ENCODE measurements at places on chromosomes 2 and 18.

GRCh38 chr2:227785293-227785692, 28.3 kb upstream of the CCL20 start:
- no peak for DNase-seq

DNA sequence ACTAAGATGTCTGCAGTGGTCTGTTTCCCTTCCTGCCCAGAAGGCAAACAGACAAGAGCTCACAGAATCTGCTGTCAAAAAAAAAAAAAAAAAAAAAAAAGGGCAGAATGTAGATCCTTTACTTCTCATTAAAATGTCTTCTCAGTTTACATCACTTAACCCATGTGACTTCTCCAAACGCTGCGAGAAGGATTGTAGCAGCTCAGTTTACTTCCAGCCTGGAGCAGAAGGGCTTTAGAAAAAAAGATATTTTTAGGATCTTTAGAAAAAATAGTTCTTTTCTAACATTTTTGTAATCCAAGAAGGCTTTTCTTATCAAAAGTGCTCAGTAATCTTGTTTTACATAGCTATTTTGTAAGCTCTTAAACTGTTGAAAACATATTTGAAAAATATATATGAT, 425.4 kb downstream of the CNTNAP5 start:
- no peak for DNase-seq

DNA sequence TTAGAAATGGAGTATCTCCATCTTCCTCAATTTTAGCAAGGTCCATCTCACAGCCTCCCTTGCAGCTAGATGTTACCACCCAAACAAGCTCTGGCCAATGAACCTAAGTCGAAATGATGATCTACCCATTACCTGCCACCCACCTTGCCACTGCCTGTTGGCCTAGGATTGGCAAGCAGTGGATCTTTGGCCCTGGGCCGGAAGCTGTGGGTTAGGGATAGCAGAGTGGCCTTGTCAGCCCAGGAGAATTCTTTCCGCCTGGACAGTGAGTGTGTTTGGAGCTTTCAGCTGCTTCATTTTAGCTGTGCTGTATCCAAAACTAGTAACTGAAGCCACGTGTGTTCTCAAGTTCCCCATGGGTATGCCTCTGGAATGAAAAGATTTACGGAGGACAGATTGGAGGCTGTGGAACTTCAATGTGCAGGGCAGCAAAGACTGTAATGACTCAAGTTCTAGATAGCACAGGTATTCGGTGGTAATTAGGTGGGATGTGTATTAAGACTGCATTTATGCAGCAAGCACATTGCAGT, 7.7 kb upstream of the PARD6G start:
- no peak for DNase-seq

DNA sequence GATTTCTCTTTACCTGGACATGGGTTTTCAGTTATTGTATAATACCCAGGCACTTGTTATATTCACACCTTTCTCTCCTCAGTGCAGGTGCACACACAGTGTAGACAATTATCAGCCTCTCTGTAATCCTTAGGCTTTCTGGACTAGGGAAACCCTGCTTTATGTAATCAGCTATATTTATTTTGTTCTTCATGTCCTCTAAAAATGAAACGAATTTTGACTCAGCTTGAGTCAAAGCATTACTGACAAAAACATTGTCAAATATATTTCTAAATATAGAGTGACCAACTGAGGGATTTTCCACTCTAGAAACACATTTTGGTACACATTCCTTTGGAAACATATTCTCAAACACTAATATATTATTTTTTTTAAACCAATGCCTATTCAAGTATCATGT, 144.8 kb upstream of the GULP1 start:
- no peak for DNase-seq

GRCh38 chr2:50613161-50613560, 418.8 kb downstream of the NRXN1 start:
- no peak for DNase-seq

- DNase-seq, result no peak
Observed at GRCh38 chr2:215360596-215360995, 48.7 kb downstream of the ATIC start.

GRCh38 chr2:161995553-161996016, 78.4 kb downstream of the DPP4 start:
- DNase-seq, result no peak

GRCh38 chr2:134232868-134233727, 20.8 kb upstream of the MGAT5 start:
- no peak for DNase-seq

DNA sequence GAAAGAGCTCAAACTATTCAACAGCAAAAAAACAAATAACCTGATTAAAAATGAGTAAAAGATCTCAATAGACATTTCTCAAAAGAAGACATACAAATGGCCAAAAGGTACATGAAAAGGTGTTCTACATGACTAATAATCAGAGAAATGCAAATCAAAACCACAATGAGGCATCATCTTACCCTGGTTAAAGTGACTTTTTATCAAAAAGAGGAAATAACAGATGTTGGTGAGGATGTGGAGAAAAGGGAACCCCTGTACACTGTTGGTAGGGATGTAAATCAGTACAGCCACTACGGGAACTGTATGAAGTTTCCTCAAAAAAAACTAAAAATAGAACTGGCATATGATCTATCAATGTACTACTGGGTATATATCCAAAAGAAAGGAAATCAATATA, 39.8 kb upstream of the TMEM163 start:
- no peak for DNase-seq

DNA sequence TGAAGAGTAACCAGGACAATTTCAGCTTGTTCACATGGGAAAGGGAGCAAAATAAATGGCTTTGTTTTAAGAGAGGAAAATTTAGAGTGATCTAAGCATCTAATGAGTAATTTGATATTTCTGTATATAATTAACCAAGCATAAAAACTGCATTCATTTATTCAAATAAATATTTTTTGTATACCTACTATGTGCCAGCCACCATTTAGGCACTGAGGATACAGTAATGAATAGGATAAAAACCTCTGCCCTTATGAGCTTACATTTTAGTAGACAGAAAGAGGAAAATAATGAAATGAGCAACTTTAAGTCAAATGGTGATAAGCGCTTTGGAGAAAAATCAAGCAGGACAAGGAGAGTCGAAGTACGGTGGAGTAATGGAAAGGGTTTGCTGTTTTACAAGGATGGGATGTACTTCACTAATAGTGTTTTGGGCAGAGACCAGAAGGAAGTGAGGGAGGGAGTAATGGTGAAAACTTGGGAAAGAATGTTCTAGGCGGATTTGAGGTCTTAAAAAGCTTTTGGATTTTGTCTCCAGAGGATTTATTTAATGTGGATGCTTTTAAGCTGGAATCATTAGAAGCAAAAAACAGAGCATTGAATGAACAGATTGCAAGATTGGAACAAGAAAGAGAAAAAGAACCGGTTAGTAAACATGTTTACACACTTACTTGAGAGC, 17.4 kb downstream of the NDC80 start:
- DNase-seq, result no peak

DNA sequence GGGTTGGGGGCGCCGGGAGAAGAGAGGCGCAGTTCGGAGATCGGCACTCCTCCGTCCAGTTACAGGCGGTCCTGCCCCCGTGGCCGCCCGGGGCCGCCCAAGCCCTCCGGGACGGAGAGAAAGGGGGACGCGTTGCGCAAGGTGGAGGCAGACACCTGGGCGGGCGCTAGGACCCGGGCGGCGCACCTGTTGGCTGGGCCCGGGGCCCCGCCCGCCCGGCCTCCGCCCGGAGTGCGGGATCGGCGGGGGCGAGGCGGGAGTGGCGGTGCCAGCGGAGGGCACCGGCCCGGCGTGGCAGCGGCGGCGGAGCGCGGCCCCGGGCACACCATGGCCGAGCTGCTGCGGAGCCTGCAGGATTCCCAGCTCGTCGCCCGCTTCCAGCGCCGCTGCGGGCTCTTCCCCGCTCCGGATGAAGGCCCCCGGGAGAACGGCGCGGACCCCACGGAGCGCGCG, at the start of gene SGPP2:
SGPP2 (plus strand) TSS at position 268 of the 453 bp plus-strand sequence; CDS start at position 328, 60 bp downstream.
- peak; percentile 53 for DNase-seq

DNA sequence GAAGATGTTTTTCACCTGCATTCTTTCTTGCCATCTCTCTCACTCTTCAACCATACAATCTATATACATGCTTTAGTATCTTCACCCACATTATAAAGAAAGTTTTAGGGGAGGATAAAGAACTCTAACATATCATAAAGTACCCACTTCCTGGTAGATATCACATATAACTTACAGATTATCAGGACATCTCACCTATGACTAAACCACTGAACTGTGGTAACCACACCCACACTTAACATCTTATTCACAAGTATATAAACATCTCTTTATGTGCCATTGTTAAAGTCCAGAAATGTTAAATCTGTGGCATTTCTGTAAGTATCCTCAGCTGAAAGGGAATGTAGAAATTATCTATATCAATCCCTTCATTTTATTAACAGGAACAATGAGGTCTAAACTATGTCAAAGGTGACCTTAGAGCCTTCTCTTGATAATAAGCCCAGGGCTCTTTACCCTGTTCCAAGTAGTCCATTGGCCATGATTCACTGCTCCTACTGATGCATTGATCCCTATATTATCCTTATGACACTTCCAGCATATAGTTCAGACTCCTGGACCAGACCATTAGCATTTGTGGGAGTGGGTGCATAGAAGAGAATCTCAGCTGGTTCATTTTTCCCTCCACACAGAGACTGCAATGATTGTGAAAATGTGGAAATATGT, 182.4 kb downstream of the SUCLG1 start:
- DNase-seq, result no peak

- DNase-seq, result no peak
Observed at GRCh38 chr2:144707736-144708326, 187.9 kb upstream of the ZEB2 start.

DNA sequence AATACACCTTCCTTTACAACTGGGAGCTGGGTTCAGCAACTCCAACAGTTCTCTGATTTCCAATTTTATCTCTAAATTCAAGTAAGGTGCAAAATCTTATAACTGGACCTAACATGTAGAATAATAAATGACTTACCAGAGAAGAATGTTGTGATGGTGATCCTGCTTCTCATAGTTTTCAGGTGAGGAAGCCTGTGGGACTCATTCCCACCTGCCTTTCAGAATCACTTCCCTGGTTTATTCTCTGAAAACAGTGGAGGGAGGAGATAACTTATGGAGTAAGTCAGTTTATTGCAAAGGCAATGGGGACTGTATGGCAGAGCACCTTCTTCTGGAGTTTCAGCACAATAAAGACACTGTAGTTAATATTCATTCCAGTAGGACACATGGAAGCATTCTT, 1188.2 kb upstream of the FAM98A start:
- no peak for DNase-seq

GRCh38 chr2:62140426-62141141, 55.3 kb upstream of the B3GNT2 start:
- DNase-seq, result no peak

DNA sequence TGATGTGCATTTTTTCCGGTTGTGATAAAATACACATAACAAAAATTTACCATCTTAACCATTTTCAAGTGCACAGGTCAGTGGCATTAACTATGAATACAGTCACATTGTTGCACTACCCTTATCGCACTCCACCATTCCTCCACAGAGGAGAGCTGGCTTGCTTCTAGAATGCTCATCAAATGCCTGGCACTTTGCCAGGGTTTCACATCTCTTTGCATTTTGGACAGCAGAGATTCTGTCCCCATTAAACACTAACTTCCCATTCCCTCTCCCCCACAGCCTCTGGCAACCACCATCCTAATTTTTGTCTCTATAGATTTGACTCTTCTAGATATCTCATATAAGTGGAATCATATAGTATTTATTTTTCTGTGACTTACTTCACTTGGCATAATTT, 165.0 kb downstream of the ASB1 start:
- DNase-seq, result no peak

GRCh38 chr2:97851172-97851571, 137.8 kb downstream of the ZAP70 start:
- DNase-seq, result no peak

- DNase-seq, result no peak
Observed at GRCh38 chr2:85012431-85012830, 41.5 kb downstream of the KCMF1 start.

DNA sequence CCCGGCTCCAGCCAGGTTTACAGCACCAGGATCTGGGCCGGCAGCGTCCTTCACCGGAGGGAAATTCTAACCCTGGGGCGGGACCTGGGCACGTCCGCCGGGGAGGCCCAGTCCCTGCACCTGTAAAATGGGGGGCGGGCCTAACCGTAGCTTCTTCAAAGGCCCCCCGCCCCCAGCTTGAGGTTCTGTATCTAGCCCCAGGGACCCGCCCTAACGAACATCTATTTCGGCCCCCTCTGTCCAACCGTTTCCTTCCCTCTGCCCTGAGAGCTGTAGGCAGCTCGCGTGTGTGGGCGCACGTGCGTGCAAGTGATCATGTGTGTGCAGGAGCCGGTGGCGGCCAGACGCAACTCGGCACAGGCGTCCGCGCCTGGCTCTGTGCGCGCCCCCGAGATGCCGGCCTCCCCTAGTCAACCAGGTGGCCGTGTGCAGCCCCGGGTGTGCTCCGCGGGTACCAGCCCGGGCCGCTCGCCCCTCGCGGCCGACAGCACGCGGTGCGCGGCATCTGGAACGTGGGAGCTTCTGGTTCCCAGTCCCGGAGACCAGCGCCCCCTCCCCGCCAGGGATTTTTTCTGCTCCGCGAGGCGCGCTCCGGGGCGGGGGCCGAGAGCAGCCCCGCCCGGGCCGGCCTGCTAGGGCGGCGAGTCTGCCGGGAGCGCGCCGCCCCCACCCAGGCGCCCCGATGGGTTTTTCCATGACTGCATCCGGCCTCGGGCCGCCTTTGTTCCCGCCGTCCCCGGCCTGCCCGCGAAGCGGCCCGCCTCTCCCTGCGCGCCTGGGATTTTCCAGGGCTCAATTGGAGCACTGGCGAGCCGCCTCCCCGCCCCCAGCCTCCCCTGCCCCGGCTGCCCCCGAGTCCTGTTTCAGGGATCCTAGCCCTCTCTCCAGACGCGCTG, 21.2 kb downstream of the TEX44 start:
- peak; percentile 95 for DNase-seq

DNA sequence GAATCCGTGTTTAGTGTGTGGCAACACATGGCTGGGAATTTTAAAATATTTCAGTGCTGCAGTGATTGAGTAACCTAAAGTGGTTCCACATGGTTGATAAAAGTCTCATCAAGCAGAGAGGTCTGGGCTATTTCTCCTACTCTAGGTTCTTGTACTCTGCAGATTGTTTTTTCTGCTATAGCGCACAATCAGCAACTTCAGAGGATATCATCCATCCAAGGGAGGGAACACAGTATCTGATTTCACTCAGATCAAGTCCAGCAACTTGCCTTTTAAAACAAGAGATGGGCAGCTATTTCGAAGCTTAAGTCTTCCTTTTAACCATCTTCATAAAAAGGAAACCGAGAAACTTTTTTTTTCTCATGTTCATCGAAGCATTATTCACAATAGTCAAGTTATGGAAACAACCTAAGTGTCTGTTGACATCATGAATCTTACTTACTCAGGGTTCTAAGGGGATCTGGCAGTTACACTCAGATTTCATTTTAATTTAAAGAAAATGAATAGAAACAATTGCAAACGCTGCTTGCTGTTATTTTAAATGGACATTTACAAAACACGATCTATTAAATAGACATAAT, 172.7 kb upstream of the TRIB2 start:
- no peak for DNase-seq

- no peak for DNase-seq
Observed at GRCh38 chr2:136510244-136510643, 255.1 kb upstream of the THSD7B start.

- DNase-seq, result no peak
Observed at GRCh38 chr2:222938327-222938726, 77.5 kb downstream of the ACSL3 start.

Measured in ecto neural progenitor cell (in vitro differentiated cells).